ENCODE measurements at places on chromosomes 1 and 21. TPM values are rescaled to one million over a fixed set of nuclear protein-coding genes. Genes with fewer than 3 reads are reported as not detected.

GRCh38 chr1:199861020-199861795 is 166.3 kb upstream of the NR5A2 start:
- no peaks in the 10 kb centered on the region for H3K4me1 ChIP-seq
- DNase-seq, result no peak
- H3K27me3 ChIP-seq, result no peaks in the 10 kb centered on the region
- no peak overlapping the region for H3K27ac ChIP-seq

KLHDC8A gene
- not detected for total RNA-seq

LCE3B gene
- total RNA-seq, result not detected

DNA sequence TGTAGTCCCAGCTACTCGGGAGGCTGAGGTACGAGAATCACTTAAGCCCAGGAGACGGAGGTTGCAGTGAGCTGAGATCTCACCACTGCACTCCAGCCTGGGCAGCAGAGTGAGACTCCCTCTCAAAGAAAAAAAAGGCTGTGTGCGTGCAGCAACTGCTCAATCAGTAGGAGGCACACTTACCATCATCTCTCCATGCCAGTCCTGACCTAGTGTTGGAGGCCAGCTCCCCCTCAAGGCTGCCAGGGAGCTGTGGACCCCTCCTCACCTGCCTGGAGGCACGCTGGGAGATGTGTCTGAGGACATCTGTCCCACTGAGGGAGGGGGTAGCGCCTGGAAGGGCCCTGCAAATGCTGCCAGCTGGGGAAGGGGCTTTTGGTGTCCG is 11.9 kb downstream of the RPS6KA1 start:
- peak overlapping the region; percentile 98 for H3K27ac ChIP-seq
- peaks cover 91% of the 10 kb centered on the region for H3K4me1 ChIP-seq
- no peaks in the 10 kb centered on the region for H3K27me3 ChIP-seq

DNA sequence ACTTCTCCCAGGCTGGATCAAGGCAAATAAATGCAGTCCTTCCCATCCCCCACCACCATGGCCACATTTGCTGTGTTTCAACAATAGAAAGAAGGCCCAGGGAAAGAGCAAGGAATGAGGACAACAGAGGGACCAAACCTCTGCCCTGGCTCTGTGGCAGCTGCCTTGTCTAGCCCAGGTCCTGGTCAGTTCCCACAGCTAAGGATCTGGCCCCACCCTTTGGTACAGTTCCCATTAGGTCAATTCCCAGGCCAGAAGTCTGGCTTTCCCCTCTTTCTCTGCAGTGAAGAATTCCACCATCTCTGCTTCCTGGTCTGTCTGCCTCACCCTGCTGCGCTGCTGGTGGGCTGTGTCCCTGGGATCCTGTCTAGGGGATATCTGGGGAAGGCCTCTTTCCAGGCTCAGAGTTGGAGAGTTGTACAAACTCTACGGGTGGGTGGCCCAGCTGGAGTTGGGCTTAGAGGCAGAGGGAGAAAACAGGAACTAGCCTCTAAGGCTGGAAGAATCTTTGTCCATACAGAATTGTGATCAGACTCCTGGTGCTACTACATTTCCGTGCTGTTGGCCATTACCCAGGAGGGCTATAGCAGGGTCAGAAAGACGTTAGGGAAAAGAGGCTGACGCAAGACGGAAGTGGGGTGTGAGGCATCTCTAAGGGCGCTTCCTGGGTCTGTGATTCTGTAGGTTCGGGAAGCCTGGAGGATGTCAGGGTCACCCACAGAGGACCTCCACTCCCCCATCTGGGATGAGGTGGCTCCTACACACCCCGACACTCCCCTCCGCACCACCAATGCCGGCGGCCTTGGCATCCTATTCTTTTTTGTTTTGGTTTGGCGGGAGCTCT is 953 bp upstream of the NDUFS2 start:
- no peaks in the 10 kb centered on the region for H3K27me3 ChIP-seq
- H3K27ac ChIP-seq, result peak overlapping the region; percentile 90
- DNase-seq, result no peak
- H3K36me3 ChIP-seq, result peaks cover 12% of the 10 kb centered on the region

DNA sequence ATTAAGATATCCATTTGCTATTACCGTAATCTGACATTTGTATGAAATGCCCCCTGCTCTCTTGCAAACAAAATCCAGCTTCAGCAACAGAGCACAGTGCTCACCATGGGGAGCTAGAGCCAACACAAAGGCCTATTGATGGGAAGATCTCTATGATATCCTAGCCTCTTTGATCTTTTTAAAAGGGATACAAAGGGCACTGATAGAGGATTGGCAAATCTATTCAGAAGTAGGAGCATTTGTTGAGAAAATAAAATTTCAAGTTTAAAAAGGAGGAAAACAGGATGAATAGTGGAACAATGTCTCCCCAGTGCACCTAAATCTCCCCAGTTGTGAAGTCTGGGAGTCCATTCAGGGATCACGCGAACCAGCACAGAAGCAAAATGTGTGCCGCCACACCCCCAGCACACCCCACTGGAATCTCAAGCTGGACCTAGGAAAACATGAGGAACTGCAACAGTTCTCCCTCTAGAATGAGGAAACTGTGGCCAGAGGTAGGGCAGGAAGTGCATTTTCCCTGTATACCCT is 32.2 kb downstream of the MRAP start:
- no peaks in the 10 kb centered on the region for H3K27me3 ChIP-seq
- H3K4me1 ChIP-seq, result no peaks in the 10 kb centered on the region
- H3K4me3 ChIP-seq, result no peak overlapping the region
- no peak overlapping the region for H3K27ac ChIP-seq
- no peak for DNase-seq

GRCh38 chr1:32249831-32250525 is 1.1 kb upstream of the LCK start:
- no peaks in the 10 kb centered on the region for H3K36me3 ChIP-seq
- H3K4me3 ChIP-seq, result peak overlapping the region; percentile 4
- H3K27me3 ChIP-seq, result no peaks in the 10 kb centered on the region
- peaks cover 79% of the 10 kb centered on the region for H3K4me1 ChIP-seq
- peak; percentile 72 for DNase-seq

DNA sequence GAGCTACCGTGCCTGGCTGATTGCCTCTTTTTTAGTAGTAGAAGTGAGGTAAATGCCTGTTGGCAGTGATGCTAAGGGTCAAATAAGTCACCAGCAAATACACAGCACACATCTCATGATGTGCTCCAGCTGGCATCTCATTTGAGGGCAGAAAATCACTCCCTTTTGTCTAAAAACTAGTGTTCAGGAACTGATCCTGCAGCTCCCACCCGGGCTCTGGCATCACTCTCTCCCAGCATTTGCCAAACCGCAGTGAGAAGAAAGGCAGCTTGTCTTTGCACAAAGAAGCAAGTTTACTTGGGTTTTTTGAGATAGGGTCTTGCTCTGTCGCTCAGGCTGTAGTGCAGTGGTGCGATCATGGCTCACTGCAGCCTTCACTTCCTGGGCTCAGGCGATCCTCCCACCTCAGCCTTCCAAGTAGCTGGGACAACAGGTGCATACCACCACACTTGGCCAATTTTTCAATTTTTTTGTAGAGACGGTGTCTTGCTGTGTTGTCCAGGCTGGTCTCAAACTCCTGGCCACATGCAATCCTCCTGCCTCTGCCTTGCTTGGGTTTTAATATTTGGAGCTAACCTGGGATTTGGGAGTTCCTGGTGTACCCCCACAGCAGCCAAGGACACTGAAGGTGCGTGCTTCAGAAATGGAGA is 4.1 kb downstream of the RBP7 start:
- H3K27me3 ChIP-seq, result peaks cover 18% of the 10 kb centered on the region
- H3K4me1 ChIP-seq, result peaks cover 4% of the 10 kb centered on the region

S100A2 gene
- total RNA-seq, result not detected

SPRR5 gene
- not detected for total RNA-seq

DNA sequence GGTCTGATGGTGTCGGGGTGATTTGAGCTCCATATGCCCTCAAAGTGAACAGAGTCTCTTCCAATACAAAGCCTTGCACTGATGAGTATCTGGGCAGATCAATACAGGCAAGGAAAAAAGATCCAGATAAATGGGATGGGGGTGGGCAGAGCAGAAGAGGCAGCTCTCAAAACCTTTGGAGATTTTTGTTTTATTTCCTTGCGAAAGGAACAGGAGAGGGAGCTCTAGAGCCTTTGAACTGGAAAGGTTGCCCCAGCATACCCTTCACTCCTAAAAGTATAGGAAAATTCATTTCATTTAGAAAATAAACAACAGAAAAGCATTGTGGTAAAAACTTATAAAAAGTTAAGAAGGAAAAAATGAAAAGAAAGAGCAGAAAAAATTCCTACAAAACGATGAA is 31.4 kb upstream of the OLIG2 start:
- no peak for DNase-seq
- H3K4me3 ChIP-seq, result no peak overlapping the region
- no peaks in the 10 kb centered on the region for H3K36me3 ChIP-seq
- H3K4me1 ChIP-seq, result no peaks in the 10 kb centered on the region

TMEM69 gene
- 14.2 TPM for total RNA-seq

- peaks cover 10% of the 10 kb centered on the region for H3K4me1 ChIP-seq
- no peak overlapping the region for H3K27ac ChIP-seq
- H3K4me3 ChIP-seq, result no peak overlapping the region
- H3K27me3 ChIP-seq, result no peaks in the 10 kb centered on the region
- no peaks in the 10 kb centered on the region for H3K36me3 ChIP-seq
- DNase-seq, result no peak
These were observed 19.0 kb upstream of the C1orf105 start for GRCh38 chr1:172401477-172401876.

DNA sequence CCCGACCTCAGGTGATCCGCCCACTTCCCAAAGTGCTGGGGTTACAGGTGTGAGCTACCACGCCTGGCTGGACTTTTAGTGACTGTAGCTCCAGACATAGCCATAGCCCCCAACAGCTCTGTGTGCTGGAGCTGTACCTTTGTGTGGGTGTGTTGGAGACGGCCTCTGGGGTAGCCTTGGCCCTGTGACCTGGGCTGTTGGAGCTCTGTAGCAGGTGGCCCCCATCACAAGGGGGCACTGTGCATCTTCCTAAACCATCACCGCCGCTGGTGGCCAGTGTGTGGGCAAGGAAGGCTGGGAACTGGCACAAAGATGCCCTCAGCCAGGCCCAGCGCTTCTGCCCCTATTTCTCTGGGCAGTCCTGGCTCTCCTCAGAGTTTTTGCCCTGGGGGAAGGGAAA is 38.4 kb upstream of the FOXO6 start:
- no peaks in the 10 kb centered on the region for H3K36me3 ChIP-seq
- no peaks in the 10 kb centered on the region for H3K27me3 ChIP-seq
- H3K4me1 ChIP-seq, result peaks cover 12% of the 10 kb centered on the region
- peak; percentile 46 for DNase-seq

GRCh38 chr1:19151537-19151936 is 58.5 kb downstream of the UBR4 start:
- no peaks in the 10 kb centered on the region for H3K27me3 ChIP-seq
- no peak overlapping the region for H3K4me3 ChIP-seq
- peaks cover 98% of the 10 kb centered on the region for H3K36me3 ChIP-seq
- no peak for DNase-seq
- H3K4me1 ChIP-seq, result no peaks in the 10 kb centered on the region

ODR4 gene
- total RNA-seq, result 24.4 TPM

DNA sequence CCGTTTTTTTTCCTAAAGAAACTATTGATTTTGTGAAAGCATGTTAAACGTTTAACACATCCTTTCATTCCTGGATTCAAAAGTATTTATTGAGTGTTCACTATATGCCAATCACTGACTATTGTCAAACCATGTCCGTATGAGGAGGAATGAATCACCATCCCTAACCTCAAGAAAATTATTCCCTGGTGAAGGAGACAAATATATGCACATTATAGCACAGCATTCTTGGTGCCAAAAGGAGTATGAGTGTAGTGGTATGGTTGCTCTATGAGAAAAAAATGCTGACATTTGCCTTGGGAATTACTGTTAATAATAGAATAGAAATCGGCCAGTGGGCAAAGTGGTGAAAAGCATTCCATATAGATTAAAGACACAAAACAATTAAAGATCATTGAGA is 1390.1 kb downstream of the MRPL39 start:
- DNase-seq, result no peak
- H3K27ac ChIP-seq, result no peak overlapping the region
- H3K4me1 ChIP-seq, result no peaks in the 10 kb centered on the region
- no peaks in the 10 kb centered on the region for H3K36me3 ChIP-seq
- H3K27me3 ChIP-seq, result no peaks in the 10 kb centered on the region
- no peak overlapping the region for H3K4me3 ChIP-seq

DNA sequence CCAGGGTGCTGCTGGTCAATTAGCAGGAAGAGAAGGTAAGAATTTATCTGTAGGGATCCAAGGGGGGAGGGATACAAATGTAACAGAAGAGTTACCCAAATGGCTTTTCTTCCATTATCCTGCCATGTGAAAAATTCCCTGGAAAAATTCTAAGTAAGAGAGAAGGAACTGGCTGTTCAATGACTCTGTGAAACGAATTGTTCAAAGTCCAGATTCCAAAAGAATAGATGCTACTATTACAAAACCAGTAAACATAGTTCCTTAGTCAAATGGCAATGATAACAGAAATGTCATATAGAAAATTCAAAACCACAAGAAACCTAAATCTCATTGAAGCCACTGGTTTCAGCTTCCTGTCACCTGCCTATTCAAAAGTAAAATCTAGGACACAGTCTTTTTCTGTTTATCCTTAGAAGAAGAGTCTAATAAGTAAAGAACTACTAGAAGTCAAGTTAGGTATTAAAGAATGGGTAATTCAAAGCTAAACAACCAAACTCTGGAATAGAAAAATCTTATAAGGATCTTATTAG is 102.6 kb downstream of the ZNF644 start:
- H3K27me3 ChIP-seq, result no peaks in the 10 kb centered on the region
- H3K4me3 ChIP-seq, result no peak overlapping the region
- H3K27ac ChIP-seq, result no peak overlapping the region
- H3K36me3 ChIP-seq, result peaks cover 12% of the 10 kb centered on the region
- DNase-seq, result peak; percentile 21
- no peaks in the 10 kb centered on the region for H3K4me1 ChIP-seq

DNA sequence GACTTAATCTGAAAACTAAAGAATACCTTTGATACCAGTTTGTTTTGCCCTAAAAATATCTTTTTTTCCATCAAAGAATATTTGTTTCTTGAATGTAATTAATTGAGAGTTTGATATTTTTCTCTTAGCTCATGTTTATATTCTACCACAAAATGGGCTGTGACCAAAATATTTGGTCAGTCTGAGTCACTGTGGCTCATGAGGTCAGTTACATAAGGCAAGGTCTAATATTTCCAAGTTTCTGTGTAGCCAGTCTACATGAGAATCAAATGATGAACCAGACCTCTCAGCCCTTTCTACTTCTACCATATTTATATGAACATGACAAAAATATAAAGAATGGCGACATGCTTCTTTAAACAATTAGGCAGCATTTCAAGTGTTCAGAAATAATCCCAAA is 83.0 kb upstream of the IVNS1ABP start:
- H3K27ac ChIP-seq, result no peak overlapping the region
- H3K4me1 ChIP-seq, result peaks cover 18% of the 10 kb centered on the region
- no peak overlapping the region for H3K4me3 ChIP-seq
- H3K27me3 ChIP-seq, result no peaks in the 10 kb centered on the region

NPPA gene
- total RNA-seq, result not detected

Data from natural killer cell (primary cell).